ENCODE measurements at places on chromosomes 13 and 19.
A peak's percentile ranks its signal among the peaks of the same experiment; 100 is the strongest.

DNA sequence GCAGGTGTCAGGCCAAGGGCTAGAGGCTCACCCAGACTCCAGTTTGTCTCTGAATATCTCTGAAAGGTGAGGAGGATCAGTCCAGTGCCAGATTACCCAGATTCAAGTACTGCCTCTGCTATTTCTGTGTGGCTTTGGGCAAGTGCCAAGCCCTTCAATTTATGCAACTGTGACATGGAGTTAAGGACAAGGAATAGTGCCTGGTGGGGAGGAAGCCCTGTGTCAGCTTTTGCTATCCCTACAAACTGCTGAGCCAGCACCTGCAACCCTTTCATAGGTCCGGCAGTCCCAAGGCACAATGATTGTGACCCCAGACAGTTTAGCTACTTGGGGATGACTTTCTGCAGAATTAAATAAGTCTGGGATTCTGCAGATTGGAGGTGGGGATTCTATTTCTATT is 123.0 kb downstream of the KL start:
- DNase-seq: no peak

DNA sequence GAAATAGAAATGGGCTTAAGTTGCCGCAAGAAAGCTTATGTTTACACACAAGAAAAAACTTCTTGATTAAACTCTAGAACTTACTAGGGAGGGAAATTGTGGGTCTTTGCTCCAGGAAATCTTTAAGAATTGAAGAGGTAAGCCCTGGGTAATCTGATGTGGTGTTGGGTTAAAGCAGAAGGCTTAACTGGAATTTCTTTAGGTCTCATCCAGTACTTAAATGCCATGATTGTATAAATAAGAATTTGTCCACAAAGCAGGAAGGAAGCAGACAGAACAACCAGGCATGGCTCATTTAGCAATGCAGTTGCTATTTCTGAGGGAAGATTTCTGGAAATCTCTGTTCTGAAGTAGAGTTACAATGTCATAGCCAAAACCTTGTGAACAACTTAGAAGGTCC is 360.4 kb downstream of the KLF5 start:
- DNase-seq: no peak

- DNase-seq: no peak
Measured at GRCh38 chr13:28356561-28357021, 138.3 kb downstream of the FLT1 start.

DNA sequence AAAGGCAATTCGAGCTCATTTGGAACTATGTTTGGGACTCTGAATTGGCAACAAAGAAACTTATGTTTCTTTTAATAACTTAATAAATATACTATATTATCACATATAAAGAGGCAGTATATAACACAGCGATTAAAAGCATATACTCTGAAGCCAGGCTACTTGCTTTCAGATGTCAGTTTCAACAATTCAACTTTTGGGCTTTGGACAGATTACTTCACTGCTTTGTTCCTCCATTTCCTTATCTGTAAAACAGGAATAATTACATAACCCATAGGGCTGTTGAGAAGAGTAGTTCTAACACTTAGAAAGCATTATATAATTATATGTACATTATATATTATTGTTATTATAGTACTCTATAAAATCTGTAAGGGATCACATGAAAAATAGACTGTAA is 107.2 kb downstream of the EDNRB start:
- DNase-seq: no peak

DNA sequence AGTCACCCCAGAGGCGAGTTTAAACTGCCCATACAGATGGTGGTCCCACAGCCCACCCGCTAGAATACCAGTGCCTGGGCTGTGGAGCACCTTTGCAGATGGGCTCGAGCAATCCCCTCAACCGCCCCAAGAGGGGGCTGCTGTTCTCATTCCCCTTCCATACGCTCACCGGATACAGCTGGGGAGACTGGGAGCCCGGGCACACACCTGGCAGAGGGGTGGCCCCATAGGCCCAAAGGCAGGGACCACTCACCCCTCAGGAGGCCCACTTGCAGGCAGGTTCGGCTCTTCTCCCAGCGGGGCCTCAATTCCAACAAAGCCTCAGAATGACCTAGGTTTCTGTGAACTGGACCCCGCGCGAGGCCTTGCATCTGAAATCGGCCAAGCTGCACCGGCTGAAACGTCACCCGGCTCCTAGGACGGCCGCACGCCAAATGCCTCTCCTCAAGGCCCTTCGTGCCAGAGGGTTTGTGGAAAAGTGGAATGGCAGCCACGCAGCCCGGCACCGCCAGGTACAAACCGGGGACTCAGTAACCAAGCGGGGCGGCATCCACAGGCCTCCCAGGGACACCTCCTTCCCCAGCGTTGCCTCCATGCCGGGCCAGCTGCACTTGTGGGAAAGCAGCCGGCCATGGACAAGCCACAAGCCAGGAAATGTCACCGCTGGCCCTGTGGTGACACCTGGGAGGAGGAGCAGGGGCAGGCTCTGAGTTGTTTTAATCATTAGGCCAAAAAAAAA is 18.7 kb downstream of the MLLT1 start:
- no peak for DNase-seq

GRCh38 chr19:55400281-55401087 is 7.1 kb downstream of the UBE2S start:
- no peak for DNase-seq

- no peak for DNase-seq
Measured at GRCh38 chr19:16882146-16882545, 6.7 kb upstream of the F2RL3 start.

DNA sequence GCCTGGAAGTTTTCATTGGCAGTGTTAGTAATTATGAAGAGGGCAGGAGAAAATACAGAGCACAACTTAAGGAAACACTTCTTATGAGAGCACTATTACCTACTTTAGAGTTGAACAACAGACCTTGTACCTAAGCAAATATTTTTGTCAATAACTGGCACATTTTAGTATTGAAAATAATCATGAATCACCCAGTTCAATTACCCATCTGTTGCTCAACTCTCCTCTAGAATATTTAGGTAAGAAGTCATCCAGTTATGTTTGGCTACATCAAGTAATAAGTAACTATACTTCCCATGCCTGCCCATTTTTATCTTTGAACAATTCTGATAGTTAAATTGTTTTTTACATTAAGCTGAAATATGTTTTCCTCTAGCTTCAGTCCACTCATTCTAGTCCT is 893.4 kb downstream of the DIAPH3 start:
- no peak for DNase-seq

DNA sequence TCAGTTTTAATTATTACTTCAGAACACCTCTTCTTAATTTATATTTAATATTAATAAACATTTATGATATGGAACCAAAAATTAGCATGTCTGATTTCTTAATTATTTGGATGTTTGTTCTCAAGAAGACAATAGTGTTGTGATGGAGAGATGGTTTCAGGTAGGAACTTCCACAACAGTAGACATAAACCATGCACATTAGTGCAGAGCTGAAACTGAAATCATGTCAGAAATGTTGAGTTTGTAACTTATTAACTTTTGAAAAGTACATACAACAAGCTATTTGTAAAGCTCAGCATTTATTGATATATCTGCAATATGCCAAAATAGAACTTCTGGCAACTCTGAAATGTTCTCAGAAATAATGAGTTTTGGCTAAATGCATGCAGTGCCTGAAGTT is 11.8 kb upstream of the EDNRB start:
- DNase-seq: no peak

GRCh38 chr19:13930402-13930801 is 7.8 kb downstream of the PODNL1 start:
- no peak for DNase-seq

- peak; percentile 5 for DNase-seq
Measured at GRCh38 chr19:19145684-19146608, 7.7 kb upstream of the TMEM161A start.

DNA sequence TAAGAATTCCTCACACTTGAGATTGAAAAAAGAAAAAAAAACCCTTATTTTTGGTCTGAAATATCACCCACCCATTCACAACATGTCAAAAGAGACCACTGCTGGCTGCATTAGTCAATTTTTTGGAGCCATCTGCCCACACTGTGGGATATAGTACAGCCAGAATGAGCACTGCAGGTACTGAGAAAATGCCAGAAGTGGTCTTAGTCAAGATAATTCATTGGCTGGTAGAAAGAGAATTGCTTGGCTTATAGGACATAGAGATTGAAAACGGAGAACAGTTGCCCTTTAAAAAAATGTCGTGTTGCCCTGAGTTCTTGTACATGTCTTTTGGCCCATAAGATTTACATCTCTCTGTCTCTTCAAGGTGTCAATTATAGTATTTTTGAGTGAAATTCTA is 1899.5 kb downstream of the OLFM4 start:
- no peak for DNase-seq

DNA sequence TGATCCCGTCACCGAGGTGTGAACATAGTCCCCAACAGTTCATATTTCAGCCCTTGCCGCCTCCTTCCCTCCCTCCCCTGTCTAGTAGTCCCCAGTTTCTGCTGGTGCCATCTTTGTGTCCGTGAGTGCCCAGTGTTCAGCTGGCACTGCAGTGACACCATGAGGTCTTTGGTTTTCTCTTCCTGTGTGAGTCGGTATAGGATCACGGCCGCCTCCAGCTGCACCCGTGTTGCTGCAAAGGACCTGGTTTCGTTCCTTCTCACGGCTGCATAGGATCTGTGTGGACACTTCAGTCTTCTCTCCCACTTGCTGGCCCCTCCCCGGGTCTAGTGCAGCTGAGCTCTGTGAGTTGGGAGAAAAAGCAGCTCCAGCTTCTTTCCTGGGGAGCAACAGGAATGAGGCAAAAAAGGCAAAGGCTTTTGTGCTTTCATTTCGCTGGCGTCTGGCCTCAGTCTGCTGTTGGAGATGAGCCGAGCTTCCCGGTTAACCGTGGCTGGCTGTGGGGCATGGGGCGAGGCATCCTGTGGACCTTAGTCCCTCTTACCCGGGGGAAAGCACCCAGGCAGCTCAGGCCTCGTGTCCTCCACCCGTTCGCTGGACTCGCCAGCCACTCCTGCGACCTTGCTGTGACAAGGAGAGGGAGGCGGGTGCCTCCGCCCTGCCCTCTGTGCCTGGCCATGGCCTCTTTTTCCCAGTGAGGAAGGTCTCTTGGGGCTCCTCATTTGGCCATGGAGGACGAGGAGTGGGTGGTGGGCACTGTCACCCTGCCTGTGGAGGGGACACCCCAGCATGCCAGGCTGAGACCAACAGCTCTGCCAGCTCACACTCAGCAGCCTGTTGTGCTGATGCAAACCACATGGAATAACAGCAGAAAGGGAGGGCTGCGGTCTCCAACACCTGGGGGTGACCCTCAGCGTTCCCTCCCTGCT is 196.5 kb downstream of the TEX29 start:
- DNase-seq: no peak

DNA sequence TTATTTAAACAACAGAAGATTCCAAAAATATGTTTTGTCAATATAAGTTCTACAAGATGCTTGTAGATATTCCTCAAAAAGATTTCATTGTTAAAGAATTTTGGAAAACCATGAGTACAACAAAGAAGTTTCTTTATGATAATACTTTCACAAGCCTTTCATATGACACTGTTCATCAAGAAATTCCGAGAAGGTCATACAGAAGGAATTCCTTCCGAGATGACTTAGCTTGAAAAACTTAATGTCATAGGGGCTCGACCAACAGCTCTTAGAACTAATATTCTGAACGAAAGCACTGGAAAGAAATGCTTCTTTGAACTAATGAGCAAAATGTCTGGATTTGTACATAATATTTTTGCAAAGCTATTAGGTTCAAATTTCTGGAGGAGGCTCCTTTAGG is 403.4 kb downstream of the KLF5 start:
- no peak for DNase-seq

GRCh38 chr13:54637366-54637765 is 1608.8 kb downstream of the OLFM4 start:
- no peak for DNase-seq

DNA sequence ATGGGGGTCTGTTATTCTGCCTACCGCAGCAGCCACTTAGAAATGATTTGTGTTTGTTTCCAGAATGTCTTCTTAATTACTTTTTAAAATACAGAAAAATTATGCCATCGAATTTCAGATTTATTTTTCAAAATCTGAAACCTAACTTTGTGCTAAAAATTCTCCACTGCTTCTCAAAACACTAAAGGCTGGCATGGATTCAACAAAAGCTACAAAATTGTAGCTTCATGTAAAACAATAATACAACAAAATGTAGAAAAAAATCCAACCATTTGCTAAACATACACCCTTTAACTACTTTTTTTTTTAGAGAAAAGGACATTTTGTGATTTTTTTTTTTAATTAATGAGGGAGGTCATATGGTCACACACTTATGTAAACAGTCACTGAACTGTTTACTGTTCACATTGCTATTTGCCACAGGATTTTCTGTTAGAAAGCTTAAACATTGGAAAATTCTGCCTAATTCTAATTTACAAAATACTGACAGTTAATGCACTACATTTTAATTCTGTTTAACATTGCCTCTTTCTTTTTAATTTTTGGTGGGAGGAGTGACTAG is 606.6 kb downstream of the DCT start:
- no peak for DNase-seq

Data from HS-27A (cell line).